Activated T-cell treated with anti-CD3 and anti-CD28 coated beads for 48 hours (primary cell): ENCODE measurements at places on chromosomes 3 and 15.
A peak's percentile ranks its signal among the peaks of the same experiment; 100 is the strongest.

DNA sequence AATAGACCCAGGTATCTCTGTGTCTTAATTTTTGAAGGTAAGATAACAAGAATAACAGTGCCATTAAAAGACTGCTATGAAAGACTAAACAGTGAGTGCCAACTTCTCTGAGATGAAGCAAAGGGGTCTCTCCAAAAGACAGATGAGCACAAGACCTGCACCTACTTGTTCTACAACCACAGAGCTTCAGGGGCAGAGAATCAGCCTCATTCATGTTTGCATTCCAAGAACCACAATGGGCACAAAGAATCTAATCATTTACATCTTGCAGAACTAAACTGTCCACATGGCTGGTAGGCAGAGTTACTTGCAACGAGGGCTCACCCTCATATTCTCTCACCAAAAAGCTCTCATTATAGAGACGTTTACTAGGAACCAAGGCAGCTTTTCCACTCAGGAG is 83.9 kb downstream of the PEAK1 start:
- no peak for DNase-seq

GRCh38 chr3:42023380-42023779 is 61.5 kb upstream of the ULK4 start:
- DNase-seq, result peak; percentile 39

DNA sequence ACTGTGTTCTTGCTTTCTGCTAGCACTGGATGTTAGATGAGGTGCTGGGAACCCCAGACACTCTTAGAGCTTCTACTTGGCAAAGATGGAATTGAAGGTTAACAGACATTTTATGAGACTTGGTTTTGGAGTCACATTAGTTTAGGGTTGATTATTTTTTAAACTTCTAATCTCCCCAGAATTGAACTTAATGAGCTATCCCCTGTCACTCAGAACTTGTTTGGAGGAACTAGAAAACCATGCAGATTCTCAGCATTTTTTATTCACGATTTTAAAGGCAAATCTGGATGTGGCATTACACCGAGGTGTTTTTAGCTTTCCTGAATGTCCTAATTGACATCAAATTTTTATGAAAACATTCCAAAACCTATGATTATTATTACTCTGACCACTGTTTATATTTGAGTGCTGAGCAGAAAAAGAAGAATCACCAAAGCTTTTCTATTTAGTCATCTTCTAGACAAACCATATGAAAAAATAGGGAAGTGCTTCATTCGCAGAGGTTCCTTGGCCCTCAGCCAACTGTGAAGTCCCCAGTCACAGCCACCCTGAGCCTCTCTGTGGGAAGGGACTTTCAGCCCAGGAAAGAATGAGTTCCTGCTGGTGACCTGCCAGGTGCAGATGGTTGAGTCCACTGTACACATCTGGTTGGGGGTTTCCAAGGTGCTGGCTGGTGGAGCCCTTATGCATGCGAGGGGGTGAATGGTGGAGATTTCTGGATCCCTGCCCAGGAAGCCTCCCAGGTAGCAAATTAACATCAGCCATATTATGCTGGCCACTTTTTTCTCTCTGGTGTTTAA is 196.0 kb upstream of the TOPAZ1 start:
- no peak for DNase-seq

GRCh38 chr3:172586436-172586835 is 63.2 kb upstream of the TNFSF10 start:
- DNase-seq, result no peak

- no peak for DNase-seq
Observed at GRCh38 chr3:194235160-194235559, 99.2 kb downstream of the HES1 start.

DNA sequence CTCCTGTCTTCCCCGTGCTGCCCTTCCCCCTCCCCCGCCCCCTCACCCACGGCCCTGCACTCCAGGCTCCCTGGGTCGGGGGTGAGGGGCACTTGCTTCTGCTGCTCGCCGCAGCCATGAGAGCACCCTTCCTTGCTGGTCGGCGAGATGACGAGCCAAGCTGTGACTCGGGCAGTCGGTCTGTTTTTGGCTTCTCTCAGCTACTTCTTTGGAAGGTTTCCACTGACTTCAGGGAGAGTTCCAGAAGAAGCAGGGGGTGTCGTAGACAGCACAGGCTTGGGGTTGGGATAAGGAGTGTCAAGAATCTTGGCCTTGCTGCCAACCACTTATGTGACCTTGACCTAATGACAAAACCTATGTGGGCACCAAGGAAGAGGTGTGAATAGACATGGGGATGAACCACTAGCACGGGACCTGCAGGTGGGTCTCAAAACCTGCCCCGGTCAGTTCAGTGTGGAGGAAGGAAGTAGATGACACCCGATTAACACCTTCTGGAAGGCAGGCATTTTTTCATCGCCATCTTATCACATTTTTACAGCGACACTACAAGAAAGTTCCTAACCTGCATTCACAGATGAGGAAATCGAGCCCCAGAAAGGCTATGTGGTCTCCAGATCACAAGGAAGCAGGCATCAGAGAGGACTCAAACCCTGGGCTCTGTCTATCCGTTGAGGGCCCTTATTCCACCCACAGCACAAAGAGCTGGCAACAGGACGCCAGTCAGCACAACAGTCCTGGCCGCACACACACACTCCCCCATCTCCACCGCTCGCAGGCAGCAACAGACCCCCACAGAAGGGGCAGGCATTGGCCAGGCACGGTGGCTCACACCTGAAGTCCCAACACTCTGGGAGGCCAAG is 120.9 kb downstream of the LIPC start:
- DNase-seq, result no peak

DNA sequence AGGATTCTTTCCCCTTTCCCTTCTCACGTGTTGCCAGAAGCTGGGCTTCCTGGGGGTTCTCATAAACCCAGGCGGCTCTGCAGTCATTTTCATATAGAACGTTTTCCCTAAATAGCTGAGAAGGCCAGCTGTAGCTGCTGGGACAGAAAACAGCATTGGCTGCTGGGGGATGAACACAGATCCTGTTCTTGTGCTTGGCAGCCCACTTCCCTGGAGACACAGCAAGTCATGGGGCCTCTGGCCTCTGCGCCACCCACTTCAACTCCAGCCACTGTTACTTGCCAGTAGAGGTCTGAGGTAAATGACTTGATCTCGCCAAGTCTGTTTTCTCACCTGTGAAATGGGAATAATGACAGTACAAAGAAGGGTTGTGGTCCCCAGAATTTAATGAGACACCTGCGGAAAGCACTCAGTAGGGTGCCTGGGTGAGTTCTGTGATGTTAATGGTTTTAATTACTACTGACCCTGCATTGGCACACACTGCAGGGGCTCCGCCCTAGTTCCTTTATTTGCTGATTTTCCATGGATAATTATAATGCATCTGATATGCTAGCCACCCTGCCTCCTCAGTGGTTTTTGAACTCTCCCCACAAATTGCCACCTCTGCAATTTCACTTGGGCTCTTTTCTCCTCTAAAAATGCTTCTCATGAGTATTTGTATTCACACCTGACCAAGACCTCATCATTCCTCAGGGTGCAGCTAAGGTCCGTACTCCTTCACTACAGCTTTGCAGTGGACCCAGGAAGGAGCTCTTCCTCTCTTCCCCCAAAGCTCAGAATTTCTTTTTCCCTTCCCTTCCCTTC is 274.7 kb downstream of the RPLP1 start:
- DNase-seq, result no peak

DNA sequence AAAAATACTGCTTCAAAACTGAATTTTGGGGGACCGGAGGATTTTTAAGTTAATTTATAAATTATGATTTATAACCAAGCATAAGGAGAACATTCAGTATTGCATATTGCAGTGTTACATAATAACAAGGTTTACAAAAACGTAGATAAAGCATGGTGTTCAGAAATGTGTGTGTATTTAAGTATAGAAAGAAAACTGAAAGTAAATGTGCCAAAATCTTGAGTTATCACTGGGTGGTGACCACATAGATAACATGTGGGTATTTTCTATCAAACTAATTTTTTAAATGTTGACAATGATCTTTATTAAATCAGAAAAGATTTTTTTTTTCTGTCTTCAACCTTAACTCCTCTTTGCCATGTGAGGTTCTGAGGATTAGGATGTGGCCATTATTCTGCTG is 32.6 kb downstream of the EIF2AK4 start:
- DNase-seq, result no peak

DNA sequence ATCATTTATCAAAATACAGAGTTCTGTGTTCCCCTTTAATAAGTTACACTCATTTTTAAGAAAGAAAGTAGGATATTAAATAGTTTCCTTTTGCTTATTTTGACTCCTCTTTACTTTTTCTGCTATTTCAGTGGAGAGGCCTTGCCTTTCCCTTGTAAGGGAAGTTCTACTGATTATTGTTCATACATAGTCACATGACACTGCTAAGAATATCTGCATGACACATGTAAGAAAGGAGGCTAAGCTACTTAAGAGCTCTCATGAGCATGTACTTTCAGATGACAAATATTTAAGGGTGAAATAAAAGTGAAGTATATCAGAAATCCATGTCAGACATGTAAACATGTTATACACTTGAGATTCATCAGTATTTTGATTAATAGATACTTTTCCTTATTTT is 39.0 kb downstream of the MYRIP start:
- DNase-seq, result no peak

DNA sequence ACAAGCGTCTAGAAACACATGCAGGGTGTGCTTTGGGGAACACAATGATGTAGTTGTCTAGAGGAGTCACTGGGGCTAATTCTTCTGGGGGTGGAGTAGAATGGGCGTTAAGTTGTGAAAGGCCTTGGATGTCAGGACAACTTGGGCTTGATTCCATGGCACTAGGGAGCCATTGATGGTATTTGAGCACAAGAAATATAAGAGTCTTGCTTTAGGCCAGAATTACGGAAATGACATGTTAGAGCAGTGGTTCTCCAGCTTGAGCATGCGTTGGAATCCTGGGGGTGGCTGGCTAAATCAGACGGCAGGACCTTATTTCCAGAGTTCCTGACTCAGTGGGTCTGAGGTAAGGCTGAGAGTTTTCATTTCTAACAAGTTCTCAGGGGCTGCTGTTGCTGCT is 29.2 kb upstream of the SMAD6 start:
- DNase-seq, result no peak
